ENCODE measurements at places on chromosomes 1 and 21.

- DNase-seq, result no peak
Measured at GRCh38 chr1:246117066-246117791, 389.9 kb downstream of the SMYD3 start.

GRCh38 chr1:110593902-110594301, 12.3 kb downstream of the KCNA2 start:
- DNase-seq, result no peak

GRCh38 chr1:24963099-24963872, 33.2 kb upstream of the RUNX3 start:
- DNase-seq, result no peak

DNA sequence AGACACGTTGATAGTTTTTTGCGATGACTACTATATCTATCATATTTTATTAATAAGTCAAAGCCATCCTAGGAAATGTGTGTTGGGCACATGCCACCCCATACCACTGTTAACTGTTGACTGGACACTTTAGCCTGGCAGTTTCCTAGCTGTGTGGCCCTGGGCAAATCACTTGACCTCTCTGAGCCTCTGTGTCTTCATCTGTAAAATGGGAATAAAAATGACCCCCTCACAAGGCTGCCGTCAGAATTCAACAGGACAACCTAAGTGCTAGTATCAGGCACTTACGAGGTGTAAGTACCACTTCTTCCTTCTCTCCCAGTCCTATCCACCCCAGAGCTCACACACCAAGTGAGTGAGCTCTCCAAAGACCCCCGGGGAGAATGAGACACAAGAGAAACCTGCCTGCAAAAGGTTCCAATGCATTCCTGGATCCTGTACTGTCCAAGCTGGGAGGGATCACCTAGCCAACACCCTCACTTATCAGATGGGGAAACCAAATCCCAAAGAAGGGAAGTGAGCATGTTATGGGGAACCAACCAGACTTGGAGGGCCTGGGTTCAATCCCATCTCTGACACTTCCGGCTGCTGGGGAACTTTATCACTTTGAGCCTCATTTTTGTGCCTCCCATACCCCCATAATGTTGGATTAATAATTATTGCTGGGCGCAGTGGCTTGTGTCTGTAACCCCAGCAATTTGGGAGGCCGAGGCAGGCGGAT, 24.9 kb downstream of the HSPG2 start:
- DNase-seq, result no peak

- DNase-seq, result no peak
Measured at GRCh38 chr1:166377896-166378295, 211.1 kb upstream of the FAM78B start.

DNA sequence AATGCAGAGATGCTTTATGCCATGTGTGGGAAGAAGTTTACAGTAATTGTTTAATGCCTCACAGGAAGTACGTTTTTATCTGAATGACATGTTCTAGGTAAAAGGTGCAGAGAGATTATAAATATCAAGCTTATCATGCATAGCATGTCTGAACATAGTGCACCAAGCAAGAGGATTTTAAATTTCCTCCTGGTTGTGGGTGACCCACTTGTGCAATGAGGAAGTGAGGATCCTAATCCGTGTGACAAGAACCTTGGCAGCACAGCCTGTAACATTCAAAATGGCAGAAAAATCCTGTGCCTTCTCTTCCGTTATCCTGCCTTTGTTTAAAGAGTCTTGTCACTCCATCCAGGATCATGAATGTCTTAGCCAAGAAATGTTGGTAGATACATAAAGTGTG, 75.6 kb downstream of the PLA2G4A start:
- no peak for DNase-seq

GRCh38 chr1:226108935-226109828, 46.7 kb downstream of the H3-3A start:
- no peak for DNase-seq

- DNase-seq, result no peak
Measured at GRCh38 chr1:108072776-108073175, 107.8 kb upstream of the VAV3 start.

- DNase-seq, result peak; percentile 72
Measured at GRCh38 chr1:206684478-206685333, at the start of gene MAPKAPK2. Gene MAPKAPK2, plus strand, starts transcription at chr1:206684905. Its CDS starts 325 bp downstream, at chr1:206685230.
